ENCODE measurements at places on chromosomes 7 and 10. TPM values are rescaled to one million over a fixed set of nuclear protein-coding genes. Genes with fewer than 3 reads are reported as not detected.

Gene GDF2
- not detected for total RNA-seq

Gene ZNF804B
- total RNA-seq = not detected

Gene MYOF
- total RNA-seq = 99.0 TPM

Gene ZCWPW1
- total RNA-seq = 1.2 TPM

Gene PCLO
- 5.3 TPM for total RNA-seq

Gene FAM171A1
- 41.9 TPM for total RNA-seq

Gene LAMB1
- 445 TPM for total RNA-seq

Gene TCAF2
- total RNA-seq = 3.8 TPM

Gene COL26A1
- not detected for total RNA-seq

Gene MUC12
- total RNA-seq = not detected

Gene KDM7A
- total RNA-seq = 9.3 TPM

Gene CYP2E1
- total RNA-seq = 0.26 TPM

Gene SEMA3E
- total RNA-seq = 1.0 TPM

Gene IKZF1
- total RNA-seq = 0.17 TPM

Gene OPN1SW
- total RNA-seq = not detected

Gene KIF11
- 5.8 TPM for total RNA-seq

Gene FXYD4
- total RNA-seq = not detected

Gene NRG3
- 10.6 TPM for total RNA-seq

Gene TAS2R41
- not detected for total RNA-seq

Gene CYP2C8
- not detected for total RNA-seq

Gene TAS2R4
- 0.33 TPM for total RNA-seq

Gene TMEM236
- total RNA-seq = 0.43 TPM

Gene MET
- 50.3 TPM for total RNA-seq

Data from dermis lymphatic vessel endothelial cell (primary cell).